ENCODE measurements at places on chromosomes 7 and 10.
A peak's percentile ranks its signal among the peaks of the same experiment; 100 is the strongest.

- no peak for DNase-seq
Observed at GRCh38 chr10:71963351-71964097, 671 bp upstream of the CHST3 start.

GRCh38 chr10:97525086-97525485 is 26.4 kb downstream of the UBTD1 start:
- DNase-seq, result no peak

DNA sequence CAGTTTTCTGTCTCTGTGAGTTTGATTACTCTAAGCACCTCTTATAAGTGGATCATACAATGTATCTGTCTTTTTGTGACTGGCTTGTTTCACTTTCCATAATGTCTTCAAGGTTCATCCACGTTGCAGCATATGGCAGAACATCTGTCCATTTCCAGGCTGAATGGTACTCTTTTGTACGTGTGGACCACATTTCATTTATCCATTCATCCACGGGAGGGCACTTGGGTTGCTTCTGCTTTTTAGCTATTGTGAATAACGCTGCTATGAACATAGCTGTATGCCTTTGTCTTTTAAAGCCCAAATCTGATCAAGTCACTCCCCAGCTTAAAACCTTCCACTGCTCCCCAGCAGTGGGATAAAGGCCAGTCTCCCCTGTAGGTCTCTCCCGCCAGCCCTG is 31.5 kb downstream of the EGFR start:
- DNase-seq, result peak; percentile 13

DNA sequence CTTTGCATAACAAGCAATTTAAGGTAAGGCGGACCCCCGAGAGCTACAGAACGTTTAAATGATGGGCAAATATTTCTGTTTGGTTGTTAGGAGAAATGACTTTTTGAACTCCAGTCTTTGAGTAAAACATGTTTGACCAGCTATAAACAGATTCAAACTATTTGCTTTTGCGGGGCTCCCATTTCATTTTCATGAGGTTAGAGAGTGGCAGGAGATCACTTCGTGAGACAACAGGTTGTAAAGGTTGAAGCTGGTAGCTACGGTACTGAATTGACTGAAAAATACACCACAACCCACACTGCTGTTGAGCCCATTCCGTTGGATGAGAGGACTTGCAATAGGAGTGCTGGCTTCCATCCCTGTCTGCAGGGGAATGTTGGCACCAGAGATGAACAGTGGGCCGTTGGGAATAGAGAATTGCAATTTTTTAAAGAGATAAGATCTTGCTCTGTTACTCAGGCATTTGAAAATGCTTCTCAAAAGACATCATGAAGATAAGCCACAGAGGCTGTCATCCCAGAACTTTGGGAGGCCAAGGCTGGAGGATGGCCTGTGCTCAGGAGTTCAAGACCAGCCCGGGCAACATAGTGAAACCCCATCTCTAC is 65.7 kb upstream of the CARD11 start:
- no peak for DNase-seq

GRCh38 chr10:69416695-69417094 is at the start of gene TACR2:
Gene TACR2 (minus strand): TSS chr10:69416918. CDS start chr10:69416323, 595 bp downstream.
- DNase-seq, result peak; percentile 8

- no peak for DNase-seq
Observed at GRCh38 chr10:132133449-132134240, 53.1 kb upstream of the DPYSL4 start.

Measured in NCI-H69 (cell line).